ENCODE measurements at places on chromosomes 13 and 19.

- DNase-seq: no peak
These were observed at the start of gene MEIS3 for GRCh38 chr19:47419030-47419783. TSS of gene MEIS3 (minus strand) at chr19:47419527. CDS start at chr19:47419081, 446 bp downstream.

GRCh38 chr13:35818633-35819067, 312.5 kb downstream of the DCLK1 start:
- no peak for DNase-seq

DNA sequence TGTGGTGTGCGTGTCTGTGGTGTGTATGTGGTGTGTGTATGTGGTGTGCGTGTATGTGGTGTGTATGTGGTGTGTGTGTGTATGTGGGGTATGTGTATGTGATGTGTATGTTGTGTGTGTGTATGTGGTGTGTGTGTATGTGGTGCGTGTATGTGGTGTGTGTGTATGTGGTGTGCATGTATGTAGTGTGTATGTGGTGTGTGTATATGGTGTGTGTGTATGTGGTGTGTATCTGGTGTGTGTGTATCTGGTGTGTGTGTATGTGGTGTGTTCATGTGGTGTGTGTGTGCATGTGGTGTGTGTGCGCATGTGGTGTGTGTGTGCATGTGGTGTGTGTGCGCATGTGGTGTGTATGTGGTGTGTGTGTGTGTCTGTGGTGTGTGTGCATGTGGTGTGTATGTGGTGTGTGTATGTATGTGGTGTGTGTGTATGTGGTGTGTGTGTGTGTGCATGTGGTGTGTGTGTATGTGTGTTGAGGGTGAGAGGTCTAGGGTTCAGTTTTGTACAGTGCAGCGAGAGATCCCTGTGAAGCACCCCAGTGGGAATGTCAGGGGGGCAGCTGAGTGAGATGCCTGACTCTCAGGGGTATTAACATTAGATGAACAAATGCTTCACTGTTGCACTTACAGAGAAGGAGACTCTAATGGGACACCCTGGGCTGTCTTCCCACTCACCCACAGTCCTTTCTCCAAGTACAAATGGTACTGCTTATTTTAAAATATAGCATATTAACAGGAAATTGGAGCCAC, 61.3 kb upstream of the MEDAG start:
- DNase-seq: no peak

- no peak for DNase-seq
These were observed 68.6 kb upstream of the MIR17HG start for GRCh38 chr13:91278888-91279287.

GRCh38 chr19:15371119-15371518, 8.5 kb downstream of the AKAP8 start:
- no peak for DNase-seq

DNA sequence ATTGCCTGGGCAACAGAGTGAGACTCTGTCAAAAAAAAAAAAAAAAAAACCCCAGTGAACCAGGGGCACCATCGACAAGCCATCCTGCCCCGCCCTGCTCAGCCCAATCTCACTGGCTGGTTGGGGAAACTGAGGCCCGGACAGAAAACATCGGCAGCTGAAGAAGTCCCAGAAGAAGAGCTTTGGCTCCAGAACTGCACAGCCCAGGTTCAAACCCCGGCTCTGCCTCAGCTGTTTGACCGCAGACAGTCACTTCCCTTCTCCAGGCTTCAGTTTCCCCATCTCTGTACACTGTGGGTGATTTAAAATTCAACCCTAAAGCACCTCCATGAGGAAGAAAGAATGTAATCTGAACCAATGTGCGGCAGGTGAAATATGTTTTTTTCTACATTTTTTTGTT, 9.4 kb upstream of the SEMA6B start:
- no peak for DNase-seq

DNA sequence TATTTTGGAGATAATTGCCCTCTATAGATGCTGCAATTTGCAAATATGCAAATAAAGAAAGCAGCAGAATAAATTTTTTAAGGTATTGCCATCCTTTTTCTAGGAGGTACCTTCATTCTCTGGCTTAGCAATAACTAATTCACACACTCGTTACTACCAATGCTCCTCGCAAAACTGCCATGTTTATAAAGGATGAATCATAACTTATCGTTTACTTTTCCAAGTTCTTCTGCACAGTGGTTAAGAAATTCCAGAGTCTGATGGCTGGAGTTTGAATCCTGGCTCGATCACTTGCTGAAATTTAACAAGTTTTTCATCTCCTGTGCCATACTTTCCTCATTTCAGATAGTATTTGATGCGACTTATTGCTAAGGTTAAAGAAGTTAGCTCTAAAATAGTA, 708.6 kb upstream of the KLHL1 start:
- DNase-seq: no peak

DNA sequence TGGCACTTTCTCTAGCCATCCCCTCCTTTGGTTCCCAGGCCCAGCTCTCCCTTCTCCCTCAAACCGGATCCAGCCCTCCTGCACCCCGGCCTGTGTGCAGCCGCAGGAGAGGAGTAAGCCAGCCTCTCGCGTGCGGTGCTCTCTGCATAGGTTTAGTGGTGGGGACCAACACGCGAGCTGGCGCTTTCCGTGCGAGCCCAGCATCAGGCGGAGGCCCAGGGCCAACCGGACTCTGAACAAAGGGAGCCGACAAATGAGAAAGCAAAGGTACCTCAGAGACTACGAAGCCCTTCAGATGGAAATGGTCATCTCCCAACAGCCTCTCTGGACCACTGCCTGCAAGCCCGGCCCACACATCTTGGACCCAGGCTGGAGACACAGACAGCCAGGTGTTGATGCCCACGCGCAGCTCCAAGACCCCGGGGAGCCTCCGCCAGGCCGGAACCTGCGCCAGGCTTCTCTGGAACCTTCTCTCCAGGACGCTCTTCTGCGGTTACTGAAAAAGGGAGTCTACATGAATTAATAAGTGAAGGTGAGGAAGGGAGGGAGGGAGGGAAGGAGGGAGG, 16.5 kb upstream of the LATS2 start:
- DNase-seq: no peak

DNA sequence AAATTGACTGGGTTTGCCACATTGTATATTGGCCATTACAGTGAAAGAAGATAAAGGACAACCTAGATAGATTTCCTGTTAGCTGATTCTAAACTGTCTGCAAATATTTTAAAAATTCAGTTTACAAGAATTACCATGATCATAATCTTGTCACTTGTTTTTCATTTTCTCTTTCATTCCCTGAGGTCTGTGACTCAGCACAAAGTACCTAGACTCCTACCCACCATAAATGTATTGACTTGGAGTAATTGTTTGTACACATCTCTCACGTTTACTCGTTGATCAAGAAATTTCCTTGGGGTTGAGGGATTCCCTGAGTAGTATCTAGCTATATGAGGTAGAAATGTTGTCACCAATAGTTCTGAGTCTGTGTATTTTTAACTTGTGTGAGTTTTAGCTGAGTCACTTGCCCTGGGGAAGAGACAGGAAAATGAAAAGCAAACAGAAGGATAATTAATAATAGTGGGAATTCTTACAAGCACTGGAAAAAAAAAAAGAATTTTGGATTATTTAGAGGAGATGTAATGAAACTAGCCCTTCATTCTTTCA, 299.2 kb upstream of the DACH1 start:
- DNase-seq: no peak

DNA sequence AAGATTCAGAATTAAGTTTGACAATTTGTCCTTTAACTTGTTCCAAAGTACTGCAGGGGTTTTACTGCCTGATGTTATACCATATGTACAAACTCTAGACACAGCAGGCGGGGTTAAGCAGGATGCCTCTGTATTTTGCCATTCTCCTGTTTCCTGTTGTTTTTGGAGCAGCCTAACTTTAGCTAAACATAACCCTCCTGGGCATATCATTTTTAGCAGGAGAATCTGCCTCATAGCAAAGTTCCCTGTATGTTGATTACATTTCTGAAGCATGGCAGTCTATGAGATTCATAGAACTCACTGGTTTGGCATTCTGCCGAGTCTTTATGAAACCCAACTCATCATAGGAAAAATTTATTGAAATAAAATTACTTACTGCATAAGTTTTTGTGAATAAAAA, 5.2 kb downstream of the LHFPL6 start:
- no peak for DNase-seq

- DNase-seq: no peak
These were observed 5.0 kb downstream of the POGLUT2 start for GRCh38 chr13:102793611-102794355.

- no peak for DNase-seq
These were observed 15.0 kb downstream of the MLLT1 start for GRCh38 chr19:6264803-6265202.

DNA sequence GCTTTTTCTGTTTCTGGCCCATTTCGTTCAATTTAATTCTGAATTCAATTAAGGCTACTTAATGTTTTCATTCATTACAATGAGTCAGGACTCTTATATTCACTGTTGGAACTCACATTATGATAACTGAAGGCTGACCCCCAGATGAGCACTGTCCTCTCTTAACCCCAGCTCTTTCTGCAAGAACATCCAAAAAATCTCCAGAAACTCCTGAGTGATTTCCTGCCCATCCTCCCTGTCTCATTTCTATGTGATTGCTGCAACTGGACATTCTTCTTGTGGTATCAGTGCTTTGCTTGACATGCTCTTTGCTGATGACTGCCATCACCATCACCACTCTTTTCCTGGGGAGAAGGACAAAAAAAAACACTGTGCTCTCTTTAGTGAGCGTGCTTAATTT, 240.3 kb downstream of the SPRY2 start:
- no peak for DNase-seq

DNA sequence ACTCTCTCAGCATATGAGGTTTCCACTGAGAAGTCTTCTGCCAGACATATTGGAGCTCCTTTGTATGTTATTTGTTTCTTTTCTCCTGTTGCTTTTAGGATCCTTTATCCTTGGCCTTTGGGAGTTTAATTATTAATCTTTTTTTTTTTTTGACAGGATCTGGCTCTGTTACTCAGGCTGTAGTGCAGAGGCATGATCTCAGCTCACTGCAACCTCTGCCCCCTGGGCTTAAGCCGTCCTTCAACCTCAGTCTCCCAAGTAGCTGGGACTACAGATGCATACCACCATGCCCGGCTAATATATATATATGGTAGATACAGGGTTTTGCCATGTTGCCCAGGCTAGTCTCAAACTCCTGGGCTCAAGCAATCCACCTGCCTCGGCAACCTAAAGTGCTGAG, 6.6 kb upstream of the CYP4F3 start:
- DNase-seq: no peak

- no peak for DNase-seq
These were observed 28.6 kb upstream of the EID2 start for GRCh38 chr19:39568604-39569003.

DNA sequence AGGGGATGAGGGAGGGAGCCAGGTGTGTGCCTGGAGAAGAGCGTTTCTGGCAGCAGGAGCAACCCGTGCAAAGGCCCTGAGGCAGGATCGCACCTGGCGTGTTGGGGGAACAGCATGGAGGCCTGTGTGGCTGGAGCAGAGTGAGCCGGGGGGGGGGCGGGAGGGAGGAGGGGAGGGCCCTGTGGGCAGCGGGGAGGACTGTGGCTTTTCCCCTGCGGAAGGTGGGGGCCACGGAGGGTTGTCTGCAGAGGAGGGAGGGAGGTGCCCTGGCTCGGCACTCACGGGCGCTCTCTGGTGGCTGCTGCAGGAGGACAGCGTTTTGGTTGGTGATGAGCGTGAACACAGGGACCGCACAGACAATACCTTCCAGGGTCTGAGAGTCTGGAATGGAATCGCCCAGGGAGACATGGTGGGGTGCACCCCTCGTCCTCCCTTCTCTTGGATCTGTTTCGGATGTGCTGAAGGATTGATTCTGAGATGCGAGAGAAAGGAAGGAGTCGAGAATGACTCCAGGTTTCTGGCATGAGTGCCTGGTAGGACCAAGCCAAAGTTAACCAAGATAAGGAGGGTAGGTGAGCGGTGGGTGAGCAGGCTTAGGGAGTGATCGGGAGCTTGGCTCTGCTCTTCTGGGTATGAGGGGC, 6.5 kb downstream of the RAB11B start:
- peak; percentile 65 for DNase-seq

- no peak for DNase-seq
These were observed 3.2 kb downstream of the LMNB2 start for GRCh38 chr19:2453431-2454025.

GRCh38 chr13:42258747-42259146, 13.2 kb upstream of the AKAP11 start:
- no peak for DNase-seq

DNA sequence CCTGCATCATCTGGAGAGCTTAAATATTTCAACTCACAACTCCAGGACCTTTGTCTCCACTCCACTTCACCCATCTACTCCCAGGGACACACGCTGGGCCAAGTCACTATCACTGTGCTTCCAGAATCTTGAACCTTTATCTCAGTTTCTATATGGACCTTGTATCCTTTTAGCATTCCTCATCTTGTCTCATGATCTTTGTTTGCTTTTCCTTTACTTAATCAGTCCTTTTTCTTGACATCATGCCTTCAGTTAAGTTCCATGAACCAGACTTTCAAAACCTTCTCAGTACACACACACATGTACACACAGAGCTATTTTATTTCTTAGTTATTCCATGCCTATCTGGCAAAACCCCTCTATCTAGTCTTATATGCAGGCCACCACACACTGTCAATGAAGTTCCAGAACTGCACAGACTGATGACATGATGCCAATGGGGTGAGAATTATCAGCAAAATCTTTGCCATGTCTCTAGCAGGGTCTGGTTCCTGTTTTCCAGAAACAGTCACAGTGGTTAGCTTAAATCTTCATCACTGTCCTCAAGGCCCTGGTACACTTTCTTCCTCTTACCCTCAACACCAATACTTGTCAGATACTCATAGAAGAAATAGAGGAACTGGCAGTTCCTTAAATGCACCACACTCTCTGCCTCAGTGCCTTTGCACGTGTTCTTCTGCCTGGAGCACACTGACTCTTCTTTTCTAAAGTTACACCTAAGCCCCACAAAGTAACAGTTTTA, 77.6 kb upstream of the STARD13 start:
- DNase-seq: no peak

- DNase-seq: no peak
These were observed 12.7 kb downstream of the SOX1 start for GRCh38 chr13:112079696-112080095.

GRCh38 chr19:11410682-11411081, 8.4 kb downstream of the RGL3 start:
- no peak for DNase-seq

- DNase-seq: no peak
These were observed 206.8 kb downstream of the ATP8A2 start for GRCh38 chr13:25578526-25578925.

Measured in T-helper 22 cell (primary cell).